ENCODE measurements at places on chromosomes 12 and 14.

GRCh38 chr12:3150931-3151835, 74.0 kb downstream of the TSPAN9 start:
- no peak for DNase-seq

DNA sequence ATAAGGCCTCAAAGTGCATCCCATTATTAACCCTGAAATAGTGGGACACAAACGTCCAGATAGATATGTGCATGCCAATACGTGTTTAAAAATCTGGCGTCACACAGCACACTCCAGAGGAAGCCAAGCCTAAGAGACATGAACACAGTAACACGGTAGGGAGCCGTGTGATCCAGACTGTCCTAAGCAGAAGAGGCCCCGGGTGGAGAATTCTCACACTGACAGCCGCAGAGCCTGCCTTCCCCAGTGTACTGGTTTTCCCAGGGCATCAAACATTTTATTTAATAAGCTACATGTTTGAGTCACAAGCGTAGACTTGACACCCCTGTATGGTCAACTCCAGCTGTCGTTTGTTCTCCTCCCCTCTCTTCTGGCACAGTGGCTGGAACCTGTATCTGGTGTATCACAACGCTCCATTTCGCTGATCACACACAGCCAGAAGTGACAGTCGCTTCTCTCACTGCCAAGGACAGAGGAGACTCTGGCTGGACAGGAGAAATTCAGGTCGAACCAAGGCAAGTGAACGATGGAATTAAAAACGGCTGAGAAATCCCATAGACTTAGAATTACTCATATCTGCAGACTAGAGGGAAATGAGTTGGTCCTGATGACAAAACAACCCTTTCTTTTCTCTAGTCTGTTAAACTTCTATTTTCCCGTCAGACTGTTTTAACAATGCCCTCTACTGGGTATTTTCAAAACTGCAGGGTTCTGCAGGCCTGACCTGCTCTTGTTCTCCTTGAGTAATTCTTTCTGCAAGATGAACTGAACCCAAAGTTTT, 359.9 kb downstream of the RGS6 start:
- DNase-seq: peak; percentile 5

- no peak for DNase-seq
Observed at GRCh38 chr12:111791507-111791906, 24.8 kb downstream of the ALDH2 start.

- no peak for DNase-seq
Observed at GRCh38 chr12:126397071-126397581, 1331.9 kb downstream of the AACS start.

- DNase-seq: no peak
Observed at GRCh38 chr14:54774824-54775223, 127.8 kb downstream of the GCH1 start.

- DNase-seq: no peak
Observed at GRCh38 chr12:22034709-22035506, 11.1 kb upstream of the CMAS start.

DNA sequence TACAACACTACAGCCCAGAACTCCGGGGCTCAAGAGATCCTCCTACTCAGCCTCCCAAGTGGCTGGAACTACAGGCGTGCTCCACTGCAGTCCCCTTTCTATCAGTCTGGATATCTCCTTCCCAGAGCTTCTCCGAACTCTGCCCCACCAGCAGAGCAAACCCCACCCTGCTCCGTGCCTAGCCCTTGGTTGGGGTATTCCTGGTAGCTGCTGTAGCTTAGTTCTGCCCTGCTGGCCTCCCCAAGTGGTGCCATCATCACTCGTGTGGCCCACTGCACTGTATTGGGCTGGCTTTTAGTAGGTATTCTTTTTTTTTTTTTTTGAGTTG, 9.5 kb downstream of the HSP90AA1 start:
- DNase-seq: no peak

GRCh38 chr12:107125833-107126232, 32.5 kb upstream of the CRY1 start:
- DNase-seq: no peak

- DNase-seq: peak; percentile 8
Observed at GRCh38 chr12:109757671-109758265, 44.1 kb downstream of the FAM222A start.

GRCh38 chr12:68175557-68176061, 16.1 kb upstream of the IFNG start:
- DNase-seq: no peak

DNA sequence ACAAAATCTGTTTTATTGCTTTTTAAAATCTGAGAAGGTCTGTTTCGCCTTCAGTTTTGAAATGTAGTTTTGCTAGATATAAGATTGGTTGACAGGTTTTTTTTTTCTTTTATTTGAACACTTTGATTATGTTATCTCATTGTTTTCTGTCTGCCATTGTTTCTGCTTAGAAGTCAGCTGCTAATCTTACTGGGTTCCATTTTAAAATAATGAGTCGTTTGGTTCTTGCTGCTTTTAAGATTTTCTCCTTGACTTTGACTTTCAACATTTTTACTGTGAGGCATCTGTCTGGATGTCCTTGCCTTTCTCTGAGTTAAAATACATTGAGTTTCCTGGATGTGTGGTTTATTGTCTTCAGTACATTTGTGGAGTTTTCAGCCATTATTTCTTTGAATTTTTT, 56.7 kb downstream of the ADIPOR2 start:
- DNase-seq: no peak

DNA sequence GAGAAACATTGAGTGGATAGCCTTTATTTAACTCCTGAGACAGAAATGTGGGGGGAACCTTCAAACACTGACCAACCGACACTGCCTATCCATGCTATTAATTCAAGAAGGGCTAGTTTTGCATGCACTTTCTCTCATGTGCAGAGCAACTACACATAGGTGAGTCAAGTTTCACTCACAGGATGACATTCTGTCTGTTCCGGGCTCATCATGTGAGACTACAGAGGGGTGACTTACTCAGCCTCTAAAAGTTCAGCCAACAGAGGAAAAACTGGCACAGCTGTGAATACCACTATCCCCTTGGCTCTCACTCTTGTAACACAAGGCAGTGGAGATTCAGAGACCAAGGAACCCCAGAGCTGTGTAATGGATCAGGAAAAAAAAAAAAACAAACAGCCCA, 13.3 kb downstream of the BEST3 start:
- no peak for DNase-seq

- DNase-seq: no peak
Observed at GRCh38 chr12:114809097-114809496, 125.1 kb upstream of the TBX3 start.

DNA sequence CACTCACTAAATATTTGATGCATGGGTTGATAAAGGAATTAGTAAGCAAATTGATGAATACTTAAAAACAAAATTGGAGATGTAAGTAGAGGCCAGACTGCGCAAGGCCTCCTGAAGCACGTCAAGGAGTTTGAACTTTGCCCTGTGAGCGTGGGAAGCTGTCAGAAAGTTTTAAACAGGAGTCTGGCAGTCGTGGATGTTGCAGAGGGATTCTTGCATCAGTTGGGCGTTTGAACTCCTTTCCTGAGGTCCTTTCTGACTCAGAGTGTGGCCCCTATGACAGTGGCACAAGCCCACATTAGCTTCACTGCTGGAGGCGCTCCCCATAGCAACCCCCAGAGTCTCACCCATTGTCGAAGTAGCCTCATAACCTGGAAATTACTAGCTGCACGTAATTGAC, 17.9 kb upstream of the IL22 start:
- no peak for DNase-seq

DNA sequence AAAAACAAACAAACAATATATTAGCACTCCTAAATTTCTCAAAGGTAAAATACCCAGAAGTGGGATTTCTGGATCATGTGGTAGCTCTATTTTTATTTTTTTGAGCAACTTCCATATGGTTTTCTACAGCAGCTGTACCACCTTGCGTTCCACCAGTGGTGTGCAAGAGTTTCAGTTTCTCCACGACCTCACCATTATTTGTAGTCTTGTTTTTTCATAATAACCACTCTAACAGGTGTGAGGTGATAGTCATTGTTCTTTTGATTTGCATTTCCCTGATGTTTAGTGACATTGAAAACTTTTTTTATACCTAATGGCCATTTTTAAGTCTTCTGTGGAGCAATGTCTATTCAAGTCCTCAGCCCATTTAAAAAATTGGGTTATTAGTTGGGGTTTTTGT, 127.3 kb upstream of the SLC38A2 start:
- no peak for DNase-seq

DNA sequence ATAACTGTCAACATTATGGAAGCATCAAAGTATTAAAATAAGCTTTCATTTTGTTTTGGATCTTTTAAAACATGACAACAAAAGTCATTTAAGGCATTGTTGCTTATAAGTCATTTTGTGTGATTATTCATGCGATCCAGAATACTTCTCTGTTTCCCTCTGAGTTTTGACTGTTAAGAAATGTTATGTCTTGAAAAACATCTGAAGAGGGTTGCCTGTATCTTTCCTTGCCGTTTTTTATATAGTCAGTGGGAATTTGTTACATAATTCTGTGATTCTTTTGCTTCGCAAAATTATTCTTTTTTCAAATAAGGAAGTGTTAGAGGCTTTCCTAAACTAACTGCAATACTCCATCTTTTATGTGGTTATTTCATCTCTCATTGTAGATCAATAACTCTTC, 78.7 kb downstream of the SAMD4A start:
- no peak for DNase-seq

- no peak for DNase-seq
Observed at GRCh38 chr14:90781344-90781761, 34.9 kb downstream of the TTC7B start.

DNA sequence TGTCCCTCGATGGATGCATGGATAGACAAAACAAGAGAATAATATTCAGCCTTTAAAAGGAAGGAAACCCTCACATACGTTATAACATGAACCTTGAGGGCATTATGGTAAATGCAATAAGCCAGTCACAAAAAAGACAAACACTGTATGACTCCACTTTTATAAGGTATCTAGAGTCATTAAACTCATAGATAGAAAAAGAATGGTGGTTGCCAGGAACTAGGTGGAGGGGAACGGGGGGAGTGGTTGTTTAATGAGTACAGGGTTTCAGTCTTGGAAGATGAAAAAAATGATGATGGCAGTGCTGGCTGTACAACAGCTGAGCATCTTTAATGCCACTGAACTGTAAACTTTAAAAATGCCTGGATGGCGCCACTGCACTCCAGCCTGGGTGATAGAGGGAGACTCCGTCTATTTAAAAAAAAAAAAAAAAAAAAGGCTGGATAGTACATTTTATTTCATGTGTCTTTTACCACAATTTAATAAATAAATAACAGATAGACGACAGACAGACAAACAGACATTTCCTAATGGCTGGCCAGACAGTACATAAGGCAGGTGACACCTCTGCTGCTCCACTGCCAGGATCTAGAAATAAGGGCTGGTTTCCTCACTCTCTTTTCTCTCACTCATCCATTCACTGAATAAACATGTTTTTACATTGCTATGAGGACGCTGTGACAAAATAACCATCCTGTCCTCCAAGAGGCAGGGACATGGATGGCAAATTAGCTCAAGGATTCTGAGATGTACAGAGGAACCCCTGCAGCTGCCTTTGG, 118.8 kb downstream of the FOXN3 start:
- DNase-seq: no peak

DNA sequence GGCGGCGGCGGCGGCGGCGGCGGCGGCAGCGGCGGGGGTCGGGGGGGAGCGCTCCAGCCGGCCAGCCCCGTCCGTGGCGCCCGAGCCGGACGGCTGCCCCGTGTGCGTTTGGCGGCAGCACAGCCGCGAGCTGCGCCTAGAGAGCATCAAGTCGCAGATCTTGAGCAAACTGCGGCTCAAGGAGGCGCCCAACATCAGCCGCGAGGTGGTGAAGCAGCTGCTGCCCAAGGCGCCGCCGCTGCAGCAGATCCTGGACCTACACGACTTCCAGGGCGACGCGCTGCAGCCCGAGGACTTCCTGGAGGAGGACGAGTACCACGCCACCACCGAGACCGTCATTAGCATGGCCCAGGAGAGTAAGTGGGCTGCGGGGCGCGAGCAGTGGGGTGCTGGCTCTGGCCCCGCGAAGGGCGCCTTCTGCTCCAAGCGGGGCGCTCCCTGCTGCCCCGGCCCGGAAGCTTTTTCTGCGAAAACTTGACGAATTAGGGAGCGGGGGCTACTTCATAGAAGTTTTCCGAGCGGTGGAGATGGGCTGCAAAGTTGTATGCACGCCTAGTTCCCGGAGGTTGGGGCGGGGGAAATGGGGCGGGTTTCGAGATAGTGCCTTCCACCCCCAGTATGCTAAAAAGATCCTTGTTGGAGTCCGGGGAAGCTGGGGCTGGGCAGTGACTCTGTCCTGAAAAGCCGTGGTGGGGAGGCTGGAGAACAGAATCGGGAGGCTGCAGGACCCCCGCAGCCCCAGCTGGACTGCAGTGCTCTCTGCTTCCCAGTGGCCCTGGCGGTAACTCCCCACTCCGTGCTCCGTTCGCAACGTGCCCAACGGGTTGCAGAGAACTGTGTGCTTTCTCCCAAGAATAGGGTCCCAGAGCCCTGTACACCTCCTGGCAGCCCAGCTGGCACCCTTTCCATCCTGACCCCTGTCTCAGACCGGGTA, 751 bp downstream of the GDF11 start:
- DNase-seq: peak; percentile 73

GRCh38 chr14:81330619-81331122, 69.5 kb downstream of the STON2 start:
- no peak for DNase-seq

DNA sequence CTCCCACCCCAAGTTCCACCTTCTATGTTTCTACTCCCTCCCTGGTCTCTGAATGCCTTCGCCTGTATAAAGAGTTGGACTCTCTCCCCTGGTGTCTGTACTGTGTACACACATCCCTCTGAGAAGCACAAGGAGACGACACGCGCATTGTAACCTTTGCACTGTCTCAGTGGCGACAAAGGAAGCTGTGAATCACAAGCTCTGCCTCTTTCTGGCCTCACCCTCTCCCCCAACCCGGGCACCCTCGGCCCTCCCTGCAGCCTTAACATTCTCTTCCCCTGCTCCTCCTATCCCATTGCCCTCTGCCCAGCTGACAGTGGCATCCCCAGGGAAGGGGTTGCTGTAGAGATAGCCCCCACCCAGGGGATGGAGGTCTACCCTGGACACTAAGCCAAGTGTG, 2.5 kb upstream of the SMARCD1 start:
- no peak for DNase-seq

DNA sequence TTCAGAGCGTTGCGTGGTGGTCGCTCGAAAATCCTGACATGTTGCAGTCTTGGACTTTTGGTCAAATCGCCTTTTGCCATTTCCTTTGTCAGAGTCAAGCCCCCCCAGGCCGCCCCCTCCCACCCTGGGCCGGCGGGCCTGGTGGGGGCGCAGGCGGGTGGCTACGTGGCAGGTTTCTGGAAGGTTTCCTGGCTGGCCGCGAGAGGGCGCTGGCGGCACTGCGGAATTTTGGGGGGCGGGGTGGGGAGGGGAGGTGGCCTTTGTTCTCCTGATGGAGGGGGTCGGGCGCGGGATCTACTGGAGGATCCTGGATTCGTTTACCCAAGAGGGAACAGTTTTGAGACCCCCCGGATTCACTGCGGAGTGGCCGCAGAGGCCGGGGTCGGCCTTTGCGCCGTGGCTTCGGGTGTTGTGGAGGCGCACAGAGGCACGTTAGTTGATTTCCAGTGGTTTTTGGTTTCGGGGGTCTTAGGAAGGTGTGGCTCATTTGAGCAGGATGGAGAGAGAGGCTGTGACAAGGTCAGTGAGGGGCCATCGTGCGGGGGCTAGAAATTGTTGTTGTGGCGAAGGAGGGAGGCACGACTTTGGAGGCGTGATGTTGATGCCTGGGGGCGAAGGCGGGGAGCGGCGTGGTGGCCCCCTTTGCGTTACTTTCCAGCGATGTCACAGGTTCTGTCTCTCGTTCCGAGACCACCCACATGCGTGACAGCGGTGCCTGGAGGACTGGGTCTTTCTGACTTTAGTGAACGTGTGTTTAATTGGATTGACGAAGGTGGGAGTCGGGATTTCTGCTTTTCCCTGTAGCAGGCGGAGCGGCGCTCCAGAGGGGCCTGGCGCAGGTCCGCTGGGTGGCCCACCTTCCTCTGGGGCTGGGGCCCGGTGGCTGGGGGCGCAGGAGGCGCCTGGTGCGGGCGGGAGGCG, 1.4 kb downstream of the MEG3 start:
- DNase-seq: no peak

Data from pancreas (tissue), 10 donors.